ENCODE measurements at places on chromosomes 3 and 15.

DNA sequence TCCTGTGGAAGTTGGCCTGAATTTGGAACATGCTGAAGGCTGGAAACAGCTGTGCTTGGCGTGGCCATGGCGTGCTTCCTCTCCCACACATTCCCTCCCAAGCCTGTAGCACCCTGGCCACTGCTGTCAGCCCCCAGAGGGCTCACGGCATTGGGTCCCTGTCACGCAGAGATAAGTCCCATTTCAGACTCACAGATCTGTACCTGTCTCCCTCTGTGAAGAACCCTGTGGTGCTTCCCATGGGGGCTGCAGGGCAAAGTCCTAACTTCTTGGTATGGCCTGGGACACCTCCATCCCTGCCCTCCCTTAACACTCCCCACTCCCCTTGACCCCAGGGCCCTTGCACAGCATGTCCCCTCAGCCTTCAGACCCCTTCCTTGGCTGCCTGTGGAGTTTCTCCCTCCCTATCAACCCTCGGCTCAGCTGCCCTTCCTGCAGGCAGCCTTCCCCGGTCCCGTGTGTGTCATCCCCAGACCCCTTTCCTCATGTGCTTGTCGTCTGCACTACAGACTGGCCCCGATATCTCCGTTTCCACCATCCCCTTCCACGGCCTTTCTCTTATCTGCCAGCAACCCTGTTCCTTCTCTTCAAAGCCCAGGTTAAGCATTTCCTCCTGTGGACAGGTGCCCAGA, 28.6 kb downstream of the ABTB1 start:
- DNase-seq: no peak

DNA sequence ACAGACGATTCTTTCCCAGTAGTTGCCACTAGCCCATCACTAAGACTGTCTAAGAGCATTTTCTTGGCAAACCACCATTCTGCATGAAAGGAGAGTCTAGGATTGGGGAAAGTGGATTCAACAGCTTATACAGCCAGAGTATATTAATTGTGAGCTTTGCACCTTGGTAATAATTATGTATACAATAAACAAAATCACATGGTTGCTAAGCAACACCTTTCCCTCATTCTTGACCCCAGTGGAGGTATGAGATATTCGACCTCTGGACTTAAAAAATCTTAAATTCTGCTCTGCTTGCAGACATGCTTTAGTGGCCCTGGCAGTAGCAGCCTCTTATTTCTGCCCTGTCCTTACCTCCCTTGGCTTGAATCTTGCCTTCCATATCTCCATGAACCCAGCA, 73.1 kb downstream of the PPP2R3A start:
- no peak for DNase-seq

GRCh38 chr3:160797356-160797755, 41.3 kb downstream of the PPM1L start:
- DNase-seq: no peak

- no peak for DNase-seq
These were observed 59.0 kb downstream of the BDH1 start for GRCh38 chr3:197496746-197497125.

DNA sequence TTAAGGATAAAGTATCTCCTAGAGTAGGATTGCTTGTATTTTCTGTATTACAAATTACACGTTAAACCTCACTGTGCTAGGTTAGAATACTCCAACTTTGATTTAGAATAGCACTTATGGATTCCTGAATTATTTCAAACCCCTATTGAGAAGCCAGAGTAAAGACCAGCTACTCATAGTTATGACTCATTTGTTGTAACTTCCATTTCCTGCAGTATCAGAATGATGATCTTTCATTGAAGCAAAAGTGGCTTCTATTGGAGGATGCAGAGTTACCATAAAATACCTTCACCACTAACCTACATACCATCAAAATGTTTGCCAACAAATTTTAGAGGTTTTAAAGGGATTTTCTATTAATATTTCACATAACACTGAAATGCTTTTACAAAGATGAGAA, 1322.7 kb upstream of the ALCAM start:
- no peak for DNase-seq

DNA sequence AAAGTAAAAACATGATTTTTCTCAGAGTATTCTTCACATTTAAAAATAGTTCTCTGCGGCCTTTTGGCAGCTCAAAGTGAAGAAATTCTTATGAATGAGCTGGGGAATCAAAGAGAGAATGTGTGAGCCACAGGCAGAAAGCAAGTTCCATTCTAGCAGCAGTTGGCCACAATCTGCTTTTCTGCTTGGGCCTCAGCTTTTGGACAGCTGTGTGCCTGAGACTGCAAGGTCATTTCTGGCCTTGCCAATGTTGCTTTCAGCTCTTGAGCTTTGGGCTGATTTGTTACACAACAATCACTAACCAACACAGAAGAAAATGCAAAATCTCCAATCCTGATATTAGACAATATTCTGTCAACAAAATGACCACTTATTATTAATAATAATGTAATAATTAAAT, 14.4 kb upstream of the TM4SF4 start:
- no peak for DNase-seq

GRCh38 chr15:101201411-101202174, 50.3 kb downstream of the CHSY1 start:
- no peak for DNase-seq

GRCh38 chr15:45618813-45619212, 16.0 kb upstream of the SQOR start:
- no peak for DNase-seq

GRCh38 chr3:47890828-47891612, 88.1 kb downstream of the DHX30 start:
- no peak for DNase-seq

Data from stimulated activated naive CD4-positive, alpha-beta T cell (primary cell).